ENCODE measurements at places on chromosomes 1 and 21.

DNA sequence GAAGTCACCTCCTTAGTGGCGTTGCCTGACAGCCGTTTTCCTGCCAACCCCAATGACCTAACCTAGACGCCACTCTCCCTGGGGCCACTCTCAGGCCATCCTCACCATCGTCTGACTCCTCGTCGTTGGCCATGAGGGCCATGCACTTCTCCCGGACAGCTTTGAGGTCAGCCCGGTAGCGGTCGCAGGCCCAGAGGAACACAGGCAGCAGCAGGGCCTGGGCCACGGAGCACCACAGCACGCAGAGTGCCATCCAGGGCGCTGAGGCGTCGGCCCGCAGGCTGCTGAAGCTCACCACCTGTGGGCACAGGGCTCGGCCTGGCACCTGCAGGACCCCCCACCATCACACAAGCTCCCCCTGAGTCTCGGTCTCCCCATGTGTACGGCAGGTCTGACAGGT, 7.3 kb downstream of the HES3 start:
- no peak for DNase-seq

- DNase-seq: no peak
These were observed 1113.9 kb upstream of the B3GALT2 start for GRCh38 chr1:194300340-194300739.

GRCh38 chr1:203656796-203657747, 30.4 kb downstream of the ATP2B4 start:
- DNase-seq: no peak

DNA sequence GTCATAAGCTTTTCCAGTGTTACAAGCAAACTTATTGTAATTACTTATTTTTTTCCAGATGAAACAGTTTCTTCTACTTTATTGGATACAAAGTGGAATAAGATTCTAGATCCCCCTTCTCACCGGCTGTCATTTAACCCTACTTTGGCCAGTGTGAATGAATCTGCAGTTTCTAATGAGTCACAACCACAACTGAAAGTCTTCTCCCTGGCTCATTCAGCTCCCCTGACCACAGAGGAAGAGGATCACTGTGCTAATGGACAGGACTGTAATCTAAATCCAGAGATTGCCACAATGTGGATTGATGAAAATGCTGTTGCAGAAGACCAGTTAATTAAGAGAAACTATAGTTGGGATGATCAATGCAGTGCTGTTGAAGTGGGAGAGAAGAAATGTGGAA, 95.5 kb downstream of the ZFYVE9 start:
- no peak for DNase-seq

DNA sequence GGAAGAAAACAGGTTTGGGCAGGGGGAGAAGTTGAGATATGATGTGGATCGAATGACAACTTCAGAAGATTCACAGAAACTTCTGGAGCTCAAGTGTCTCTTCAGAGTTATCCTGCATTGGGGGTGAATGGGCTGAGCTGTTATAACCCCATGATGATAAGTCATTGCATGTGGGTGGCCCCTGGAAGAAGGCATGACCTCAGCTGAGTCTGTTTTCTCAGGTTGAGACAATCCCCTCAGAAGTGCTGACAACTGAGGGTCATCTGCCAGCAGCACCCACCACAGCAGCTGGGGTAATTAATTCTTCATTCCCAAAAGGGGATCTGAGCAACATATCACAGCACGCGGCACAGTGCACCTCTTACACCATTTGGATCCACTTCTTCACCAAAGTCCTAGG, 138.6 kb upstream of the CAMK1G start:
- no peak for DNase-seq

Data from activated gamma-delta T cell (primary cell).